Stimulated activated CD4-positive, alpha-beta T cell treated with anti-CD3 and anti-CD28 coated beads, Interleukin-2, amount 100 ng/mL, for 4 hours (primary cell): ENCODE measurements at places on chromosomes 3 and 15.
A peak's percentile ranks its signal among the peaks of the same experiment; 100 is the strongest.

GRCh38 chr3:187743195-187744141 lies 1.8 kb downstream of the BCL6 start:
- peak; percentile 33 for DNase-seq

GRCh38 chr15:100858294-100858693 lies 21.3 kb upstream of the ALDH1A3 start:
- no peak for DNase-seq

GRCh38 chr3:155744010-155744625 lies 753 bp downstream of the PLCH1 start:
- DNase-seq: peak; percentile 29

DNA sequence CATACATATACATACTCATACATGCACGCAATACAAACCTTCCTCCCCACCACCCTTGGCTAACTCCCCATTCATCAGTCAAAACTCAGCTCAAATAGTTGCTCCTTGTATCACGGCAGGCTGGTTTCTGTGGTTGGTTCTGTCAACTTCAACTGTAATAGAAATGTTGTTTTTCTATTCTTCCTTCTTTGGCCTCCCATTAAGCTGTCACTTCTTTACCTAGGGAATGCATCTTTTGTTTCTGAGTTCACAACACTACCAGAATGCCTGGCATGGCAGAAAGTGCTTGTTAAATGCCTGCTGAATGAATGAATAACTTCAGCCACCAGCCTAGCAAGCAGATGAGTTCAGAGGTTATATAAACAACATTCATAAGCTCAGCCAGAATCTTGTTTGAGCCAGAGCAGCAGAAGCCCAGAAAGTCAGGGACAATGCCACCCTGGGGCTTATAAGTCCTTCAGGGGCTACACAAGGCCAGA lies 63.1 kb downstream of the B3GALNT1 start:
- no peak for DNase-seq

- DNase-seq: no peak
These were observed 71.1 kb upstream of the SPATA12 start for GRCh38 chr3:56989169-56989976.

DNA sequence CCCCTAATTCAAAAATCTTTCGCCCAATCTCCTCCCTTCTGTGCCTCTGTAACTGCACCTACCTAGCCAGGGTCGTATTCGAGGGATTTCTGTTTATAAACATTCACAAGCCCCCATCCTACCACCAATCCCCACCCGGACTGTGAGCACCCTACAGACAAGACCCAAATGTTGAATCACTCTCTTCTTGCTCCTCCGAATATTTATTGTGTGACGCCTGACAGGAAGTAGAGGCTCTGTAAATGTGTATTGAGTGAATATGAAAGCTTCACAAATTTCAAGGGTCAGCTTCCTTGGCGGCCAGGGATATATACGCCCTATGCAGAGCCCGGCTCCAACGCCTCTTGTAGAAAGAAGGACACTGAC lies 1.6 kb downstream of the BDH1 start:
- DNase-seq: no peak

- DNase-seq: no peak
These were observed 97.7 kb upstream of the CHRNA7 start for GRCh38 chr15:31932576-31932975.

DNA sequence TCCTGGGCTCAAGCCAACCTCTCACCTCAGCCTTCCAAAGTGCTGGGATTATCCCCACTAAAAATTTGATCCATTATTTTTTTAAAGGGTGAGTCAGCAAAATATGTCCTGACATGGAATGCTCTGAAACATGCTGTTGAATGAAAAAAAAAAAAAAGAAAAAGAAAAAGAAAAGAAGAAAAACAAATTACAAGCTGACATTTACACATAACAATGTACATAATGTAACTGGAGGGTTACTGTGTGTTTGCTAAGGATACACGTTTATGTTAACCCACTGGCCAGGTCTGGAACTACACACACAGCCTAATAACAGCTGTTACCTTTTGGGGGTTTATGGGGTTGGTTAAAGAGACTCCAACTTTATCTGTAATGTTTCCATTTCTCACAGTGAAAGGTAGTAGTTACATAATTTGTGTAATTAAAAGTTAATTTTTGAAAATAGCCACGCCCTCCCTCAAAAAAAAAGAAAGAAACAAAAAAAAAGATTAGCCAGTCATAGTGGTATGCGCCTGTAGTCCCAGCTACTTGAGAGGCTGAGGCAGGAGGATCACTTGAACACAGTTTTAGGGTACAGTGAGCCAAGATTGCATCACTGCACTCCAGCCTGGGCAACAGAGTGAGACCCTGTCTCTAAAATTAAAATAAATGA lies 3.1 kb upstream of the MESP2 start:
- DNase-seq: no peak

- no peak for DNase-seq
These were observed 2.0 kb downstream of the MECOM start for GRCh38 chr3:169661361-169662131.

DNA sequence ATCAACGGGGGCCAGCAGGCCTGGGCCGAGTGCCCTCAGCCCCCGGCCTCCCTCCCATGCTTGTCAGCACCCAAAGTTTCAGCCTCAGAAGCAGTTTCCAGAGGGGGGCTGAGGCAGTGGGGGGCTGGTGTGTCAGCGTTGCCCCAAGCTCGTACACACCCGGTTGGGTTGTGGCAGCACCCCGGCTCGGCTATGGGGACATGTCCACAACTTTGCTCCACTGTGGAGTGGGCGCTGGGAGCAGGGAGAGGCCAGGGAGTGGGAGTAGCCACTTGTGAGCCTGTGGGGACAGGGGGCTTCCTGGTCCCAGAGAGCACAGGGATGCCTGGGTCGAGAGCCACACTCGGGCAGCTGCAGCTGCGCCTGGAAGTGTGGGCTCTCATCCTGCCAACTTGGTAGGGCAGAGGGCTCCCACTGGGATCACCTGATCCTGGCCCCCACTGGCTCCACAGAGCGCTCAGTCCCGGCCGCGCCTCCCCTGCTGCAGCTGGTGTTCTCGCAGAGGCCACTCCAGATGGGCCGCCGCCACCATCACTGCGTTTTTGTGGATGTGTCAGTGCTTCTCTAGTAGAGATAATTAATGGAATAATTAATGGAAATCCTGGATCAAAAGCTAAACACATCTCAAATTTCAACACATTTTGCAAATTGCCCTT lies 75.1 kb downstream of the NR1D2 start:
- no peak for DNase-seq

DNA sequence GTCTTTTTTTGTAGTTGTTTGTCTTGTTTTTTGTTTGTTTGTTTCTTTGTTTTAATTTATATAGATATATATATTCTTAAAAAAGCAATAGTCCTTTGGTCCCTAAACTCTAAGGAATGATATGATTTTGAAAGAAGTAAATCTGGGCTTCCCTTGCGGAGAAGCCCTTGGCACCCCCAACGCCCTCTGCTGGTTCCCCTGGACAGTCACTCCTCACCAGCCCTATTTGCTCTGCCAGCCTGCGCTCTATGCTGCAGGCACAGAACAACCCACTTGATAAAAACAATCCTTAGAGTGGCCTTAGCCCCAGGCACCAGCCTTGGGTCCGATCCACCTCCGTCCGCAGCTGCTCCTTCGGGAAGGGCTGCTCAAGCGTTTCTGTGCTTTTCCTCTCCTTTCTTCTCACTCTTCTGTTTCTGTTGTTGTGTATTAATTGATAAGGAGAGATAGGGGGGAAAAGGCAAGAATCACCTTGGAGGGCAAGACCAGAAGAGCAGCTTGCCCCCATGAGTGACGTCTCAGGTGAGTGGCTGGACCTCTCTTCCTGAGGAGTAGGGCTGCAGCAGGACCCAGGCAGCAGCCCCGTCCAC lies 13.7 kb upstream of the PARP6 start:
- peak; percentile 41 for DNase-seq

DNA sequence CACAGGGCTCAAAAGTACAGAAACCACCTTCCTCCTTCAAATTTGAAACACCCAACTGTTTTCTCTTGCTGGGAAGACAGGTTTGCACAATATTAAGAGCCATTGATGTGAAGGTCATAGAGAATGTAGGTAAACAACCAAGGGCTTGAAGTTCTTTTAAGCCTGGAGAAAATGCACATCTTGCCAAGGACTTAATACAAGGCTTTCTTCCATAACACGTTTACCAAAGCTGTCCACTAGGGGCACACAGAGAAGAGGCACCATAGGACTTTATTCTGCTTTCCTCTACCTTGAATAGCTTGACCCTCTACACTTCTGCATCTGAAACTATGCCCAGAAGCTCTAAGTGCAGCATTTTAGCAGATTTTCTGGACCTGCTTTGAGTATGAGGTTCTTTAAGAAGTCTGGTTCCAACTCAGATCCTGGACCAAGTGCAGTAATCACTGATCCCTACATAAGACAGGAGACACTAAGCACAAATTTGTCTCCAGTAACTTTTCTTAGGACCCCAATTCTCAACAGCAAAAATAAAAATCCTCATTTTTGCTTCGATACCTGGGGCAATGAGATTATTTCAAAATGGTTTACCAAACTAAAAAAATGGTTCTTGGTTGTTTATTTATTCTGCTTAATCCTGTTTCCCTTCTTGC lies 138.0 kb downstream of the FBN1 start:
- no peak for DNase-seq

DNA sequence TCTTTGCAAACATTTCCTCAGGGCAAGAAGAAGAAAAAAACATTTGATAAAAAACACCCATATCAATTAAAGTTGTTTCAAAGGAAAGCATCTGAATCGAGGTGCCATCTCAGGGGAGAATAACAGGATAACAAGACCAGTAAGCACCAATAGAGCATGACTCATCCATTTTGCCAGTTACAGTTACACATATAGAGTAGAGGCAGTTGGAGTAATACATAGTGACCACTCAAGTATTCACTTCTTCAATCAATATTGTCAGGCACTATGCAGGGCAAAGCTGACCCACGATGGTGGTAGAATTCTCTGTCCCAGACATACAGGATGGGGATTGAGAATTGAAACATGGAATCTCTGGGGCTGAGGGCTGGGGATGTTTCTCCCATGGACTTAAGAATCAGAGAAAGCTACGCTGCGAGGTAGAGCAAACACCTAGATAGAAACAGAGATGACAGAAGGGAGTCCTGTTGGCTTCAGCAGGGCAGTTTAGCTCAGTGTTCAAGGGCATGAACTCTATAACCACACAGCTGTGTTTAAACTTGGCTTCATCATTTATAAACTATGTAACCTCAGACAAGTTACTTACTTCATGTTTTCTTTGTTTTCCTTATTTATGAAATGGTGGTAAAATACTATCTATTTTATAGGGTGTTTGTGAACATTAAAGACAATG lies 186.4 kb upstream of the NANOGP8 start:
- no peak for DNase-seq

GRCh38 chr3:42906070-42906847 lies at the start of gene ZNF662:
TSS of gene ZNF662 (plus strand) at chr3:42906142. CDS start at chr3:42908115, 1,973 bp downstream.
- DNase-seq: no peak

DNA sequence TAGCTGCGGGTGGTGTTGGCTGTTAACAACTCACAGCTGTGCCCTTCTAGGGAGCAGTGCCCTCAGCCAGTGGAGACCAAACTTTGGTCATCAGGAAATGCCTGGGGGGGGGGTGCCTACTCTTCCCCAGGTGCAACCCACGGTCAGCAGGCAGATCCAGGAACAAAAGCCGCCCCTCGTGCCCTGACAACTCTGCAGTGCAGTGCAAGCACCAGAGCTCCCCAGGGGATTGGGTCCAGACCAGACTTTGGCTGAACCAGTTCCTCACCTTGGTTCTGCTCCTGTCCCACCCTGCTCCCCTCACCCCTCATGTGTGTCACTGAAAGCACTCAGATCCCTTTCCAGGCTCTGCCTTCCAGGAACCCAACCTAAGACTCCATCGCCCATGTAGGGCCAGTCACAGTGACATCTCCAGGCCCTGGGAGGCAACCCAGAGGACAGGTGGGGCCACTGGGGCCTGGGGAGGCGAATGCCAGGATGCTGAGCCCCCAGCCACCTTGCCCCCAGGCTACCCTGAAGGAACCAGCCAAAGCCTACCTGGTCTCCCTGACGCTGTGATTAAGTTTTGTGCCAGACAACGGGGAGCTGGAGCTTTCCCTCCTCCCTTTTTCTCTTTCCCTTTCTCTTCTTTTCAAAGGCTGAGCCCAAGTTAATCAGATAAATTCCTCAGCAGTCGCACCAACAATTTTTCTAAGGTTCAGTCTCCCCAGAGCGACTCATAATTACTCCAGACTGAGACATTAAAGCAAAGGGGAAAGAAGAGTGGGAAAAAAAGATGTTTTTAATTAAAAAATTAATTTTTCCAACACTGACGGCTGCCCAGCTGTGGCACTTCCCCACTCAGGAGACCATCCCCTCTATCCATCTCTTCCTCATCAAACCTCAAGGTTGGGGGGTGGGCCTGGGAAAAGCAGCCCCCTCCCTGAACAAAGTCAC lies 207.5 kb upstream of the LINGO1 start:
- no peak for DNase-seq

DNA sequence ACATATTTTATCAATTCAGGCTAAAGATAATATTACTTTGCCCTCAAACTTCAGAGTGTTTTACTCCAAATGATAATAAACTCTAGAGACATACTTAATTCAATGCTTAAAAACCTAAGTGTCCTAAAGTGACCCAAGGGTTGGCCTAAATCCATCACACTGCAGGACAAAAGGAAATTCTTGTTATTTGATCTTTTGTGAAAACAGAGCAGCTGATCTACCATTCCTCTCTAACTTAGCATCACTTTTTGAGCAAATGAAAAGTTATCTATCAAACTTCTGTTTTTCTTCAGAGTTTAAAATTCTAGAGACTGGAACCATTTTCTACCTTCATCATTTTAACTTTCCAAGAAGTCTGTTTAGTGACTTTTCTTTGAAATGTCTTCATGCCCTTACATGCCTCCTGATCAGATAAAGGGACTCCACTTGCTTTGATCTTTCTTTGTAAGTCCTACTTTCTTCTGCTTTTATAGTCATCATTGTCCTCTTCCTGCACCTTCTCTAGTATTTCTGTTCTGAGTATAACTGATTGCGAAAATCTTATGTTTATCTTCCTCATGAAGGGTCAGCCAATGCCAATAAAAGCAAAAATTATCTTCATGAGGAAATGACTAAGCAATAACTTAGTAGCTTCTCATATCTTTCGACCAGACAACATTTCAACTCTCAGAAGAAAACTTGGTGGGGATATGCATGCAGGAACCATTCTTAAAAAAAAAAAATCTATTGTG lies 378.7 kb upstream of the TGFBR2 start:
- DNase-seq: no peak

- DNase-seq: no peak
These were observed 84.7 kb downstream of the OPA1 start for GRCh38 chr3:193677734-193678133.

GRCh38 chr3:50003216-50003615 lies 63.3 kb downstream of the RBM6 start:
- DNase-seq: no peak

GRCh38 chr15:74791007-74791406 lies 9.1 kb downstream of the CSK start:
- DNase-seq: no peak
